ENCODE measurements at places on chromosomes 11 and 22.

- DNase-seq, result no peak
These were observed 132.2 kb upstream of the NECTIN1 start for GRCh38 chr11:119861160-119861559.

- no peak for DNase-seq
These were observed 8.8 kb downstream of the TTC38 start for GRCh38 chr22:46276563-46276962.

GRCh38 chr22:42273855-42274451, 3.5 kb upstream of the TCF20 start:
- DNase-seq, result no peak

DNA sequence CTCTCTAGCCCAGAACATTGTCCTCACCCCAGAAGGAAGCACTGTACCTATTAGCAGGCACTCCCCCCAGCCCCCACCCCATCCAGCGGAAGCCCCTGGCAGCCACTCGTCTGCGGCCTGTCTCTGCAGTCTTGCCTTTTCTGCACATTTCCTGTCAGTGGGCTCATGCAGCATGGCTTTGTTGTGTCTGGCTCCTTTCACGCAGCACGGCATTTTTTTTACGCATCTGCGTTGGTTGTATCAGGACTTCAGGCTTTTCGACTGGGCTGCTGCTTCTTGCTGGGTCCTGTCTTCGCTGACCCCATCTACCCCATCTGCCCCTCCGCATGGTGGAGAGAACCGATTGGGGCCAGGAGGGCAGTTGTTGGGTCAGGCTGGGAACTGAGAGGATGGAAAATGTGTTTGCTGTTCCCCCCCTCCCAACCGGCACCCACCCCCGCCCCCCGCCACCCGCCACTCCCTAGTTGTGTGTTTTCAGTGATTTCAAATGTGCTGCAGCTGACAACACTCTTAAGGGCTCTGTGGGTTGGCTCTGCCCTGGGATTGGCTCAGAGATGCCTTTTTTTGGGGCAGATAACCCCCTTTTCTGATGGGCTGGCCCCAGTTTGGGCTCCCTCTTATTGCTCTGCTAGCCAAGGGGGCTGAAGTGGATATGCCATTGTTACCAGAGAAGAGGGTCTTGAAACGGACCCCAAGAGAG, 110.0 kb downstream of the KIAA1671 start:
- DNase-seq, result no peak

GRCh38 chr11:45366619-45367190, 80.6 kb upstream of the SYT13 start:
- no peak for DNase-seq

All from Kasumi-1 (cell line).